D341Med (cell line): ENCODE measurements at places on chromosomes 6 and 20.

DNA sequence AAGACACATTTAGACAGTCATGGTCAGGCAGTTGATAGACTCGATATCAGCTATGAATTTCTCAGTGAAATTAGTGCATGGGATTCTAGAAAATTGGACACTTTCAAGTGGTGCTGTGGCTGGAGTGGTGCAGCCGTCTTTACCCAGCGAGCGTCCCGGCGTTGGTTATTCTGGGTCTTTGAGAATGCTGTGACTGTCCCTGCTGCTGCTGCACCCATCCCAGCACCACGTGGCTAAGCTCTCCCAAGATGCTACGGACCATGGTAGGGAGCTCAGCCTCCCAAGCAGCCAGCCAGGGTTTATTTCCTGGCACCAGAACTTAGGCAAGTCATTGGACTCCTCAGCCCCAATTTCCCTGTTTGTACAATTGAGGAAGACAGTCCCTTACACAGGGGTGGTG lies 147.2 kb upstream of the RPS6KA2 start:
- no peak for DNase-seq

GRCh38 chr6:7959453-7959852 lies 48.9 kb upstream of the TXNDC5 start:
- no peak for DNase-seq

- DNase-seq: no peak
Measured at GRCh38 chr20:20207291-20207690, 155.0 kb downstream of the CFAP61 start.

DNA sequence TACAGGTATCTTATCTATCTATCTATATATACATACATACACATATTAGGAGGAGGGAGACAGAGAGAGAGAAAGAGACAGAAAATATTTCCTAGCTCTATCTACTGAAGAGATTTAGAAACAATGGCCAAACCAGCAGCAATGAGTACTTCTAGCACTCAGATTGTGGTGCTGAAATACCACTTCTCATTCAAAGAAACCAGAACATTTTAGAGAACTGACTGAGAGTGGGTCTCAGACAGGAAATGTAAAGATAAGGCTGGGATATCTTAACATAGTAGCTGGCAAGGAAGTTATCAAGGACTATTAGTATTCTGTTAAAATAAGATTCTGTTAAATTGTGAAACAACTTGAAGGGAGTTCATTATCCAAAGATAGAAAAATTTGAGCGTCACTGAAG lies 57.0 kb downstream of the DNAAF9 start:
- no peak for DNase-seq

DNA sequence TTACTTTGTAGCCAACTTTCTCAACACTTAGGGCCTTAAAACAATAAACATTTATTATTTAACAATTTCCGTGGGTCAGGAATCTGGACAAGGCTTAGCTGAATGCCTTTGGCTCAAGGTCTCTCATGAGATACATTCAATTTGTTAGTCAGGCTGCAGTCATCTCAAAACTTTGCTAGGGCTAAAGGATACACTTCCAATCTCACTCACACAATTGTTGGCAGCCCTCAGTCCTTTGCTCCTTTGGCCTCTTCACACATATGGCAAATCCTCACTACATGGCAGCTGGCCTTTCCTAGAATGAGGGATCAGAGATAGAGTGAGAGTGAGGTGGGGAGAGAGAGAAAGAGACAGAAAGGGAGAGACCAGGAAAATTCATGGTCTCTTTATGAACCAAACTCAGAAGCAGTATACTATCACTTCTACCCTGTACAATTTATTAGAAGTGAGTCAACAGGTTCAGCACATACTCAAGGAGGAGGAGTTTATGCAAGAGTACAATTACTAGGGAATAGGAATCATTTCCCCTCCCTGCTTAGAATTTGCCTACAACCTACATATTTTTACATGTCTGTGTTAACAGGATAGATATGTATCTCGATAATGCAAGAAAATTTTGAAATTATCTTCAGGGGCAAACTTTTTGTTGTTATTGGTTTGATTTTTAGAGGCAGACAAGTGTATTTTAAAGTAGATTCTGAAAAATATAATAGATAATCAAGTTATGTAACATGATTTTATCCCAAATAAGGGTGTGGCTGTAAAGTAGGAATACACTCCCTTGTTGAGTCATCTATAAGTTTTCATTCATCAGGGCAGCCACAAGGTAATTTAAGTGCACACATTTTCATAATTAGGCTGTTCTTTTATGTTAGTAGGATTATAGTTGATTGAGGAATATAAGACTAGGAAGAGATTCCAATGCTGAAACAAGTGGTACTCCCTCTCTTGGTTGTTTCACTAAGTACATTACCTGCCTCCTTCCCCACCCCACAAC lies 85.9 kb upstream of the HMGCLL1 start:
- DNase-seq: no peak
